HL-60 (cell line): ENCODE measurements at places on chromosomes 13 and 19.

GRCh38 chr13:44874886-44875630 is 114.2 kb downstream of the NUFIP1 start:
- no peak for DNase-seq

DNA sequence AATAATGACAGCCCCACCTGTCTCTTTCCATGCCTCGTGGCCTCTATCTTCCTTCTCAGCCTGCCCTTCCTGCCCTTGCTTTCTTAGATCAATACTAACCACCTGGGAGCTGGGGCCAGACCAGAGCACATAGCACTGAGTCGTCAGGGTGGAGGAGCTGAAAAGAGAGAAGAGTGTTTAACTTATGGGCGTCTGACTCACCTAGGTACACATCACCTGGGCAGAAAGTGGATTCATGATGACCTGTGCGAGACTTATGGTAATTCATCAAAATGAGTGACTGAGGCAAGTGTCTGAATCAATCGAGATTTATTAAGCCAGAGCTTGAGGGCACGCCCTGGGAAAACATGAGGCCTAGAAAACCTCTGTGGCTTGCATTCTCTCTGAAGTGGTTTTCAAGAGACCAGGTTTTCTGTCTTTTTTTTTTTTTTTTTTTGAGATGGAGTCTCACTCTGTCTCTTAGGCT is 19.2 kb downstream of the CEACAM6 start:
- DNase-seq, result no peak

DNA sequence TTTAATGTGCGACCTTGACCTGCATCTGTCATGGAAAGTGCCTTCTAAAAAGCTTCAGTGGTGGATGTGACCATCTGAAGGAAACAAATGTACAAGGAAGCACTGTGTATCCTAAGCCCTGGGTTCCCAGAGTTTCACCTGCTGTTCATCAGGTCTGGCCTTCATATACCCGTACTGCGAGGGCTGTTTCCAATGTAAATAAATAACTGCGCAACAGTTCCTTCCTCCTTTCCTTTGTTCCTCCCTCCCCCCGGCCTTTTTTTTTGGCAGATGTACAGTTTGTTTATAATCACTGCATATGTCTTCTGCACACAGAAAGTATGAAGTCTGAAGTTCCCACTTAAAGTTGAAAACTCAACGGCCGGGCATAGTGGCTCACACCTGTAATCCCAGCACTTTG is 5.2 kb downstream of the FAAP24 start:
- peak; percentile 42 for DNase-seq

- no peak for DNase-seq
These were observed 8.5 kb downstream of the GPR4 start for GRCh38 chr19:45593520-45593919.

DNA sequence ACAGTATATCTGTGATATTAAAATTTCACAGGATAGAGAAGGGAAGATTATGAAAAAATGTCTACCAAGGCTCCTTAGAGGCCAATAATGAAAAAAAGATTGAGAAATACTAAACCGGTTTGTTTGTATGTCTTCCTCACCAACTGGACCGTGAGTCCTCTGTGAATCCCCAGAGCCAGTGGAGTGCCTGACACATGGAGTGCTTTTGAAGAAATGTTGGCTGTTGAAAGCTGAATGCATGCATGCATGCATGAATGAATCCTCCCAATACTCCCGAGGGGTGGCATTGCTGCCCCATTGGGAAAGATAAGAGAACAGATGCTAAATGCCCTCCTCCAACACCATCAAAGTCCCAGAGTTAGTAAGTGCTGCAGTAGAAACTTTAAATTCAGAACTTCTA is 152.7 kb upstream of the SERP2 start:
- no peak for DNase-seq

DNA sequence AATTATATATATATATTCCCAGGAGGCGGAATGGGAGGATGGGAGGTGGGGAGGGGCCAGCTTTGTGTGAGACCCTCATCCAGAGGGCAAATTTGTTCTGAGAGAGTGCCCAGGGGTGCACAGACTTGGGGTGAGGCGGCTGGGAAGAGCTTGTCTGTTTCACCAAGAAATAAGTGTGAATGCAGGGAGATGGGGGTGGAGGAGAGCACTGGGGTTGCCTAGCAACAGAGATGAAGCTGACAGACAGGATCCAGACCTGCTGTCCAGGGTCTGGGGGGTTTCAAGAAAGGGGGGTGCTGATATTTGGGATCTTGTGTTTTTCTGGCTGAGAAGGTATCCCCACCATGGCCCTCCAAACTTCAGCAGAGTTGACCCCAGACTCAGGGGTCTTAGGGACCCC is 18.6 kb upstream of the TNFAIP8L1 start:
- no peak for DNase-seq

- no peak for DNase-seq
These were observed 1.5 kb upstream of the SLC17A7 start for GRCh38 chr19:49442771-49443365.

- no peak for DNase-seq
These were observed 37.3 kb downstream of the CILP2 start for GRCh38 chr19:19575411-19575810.

DNA sequence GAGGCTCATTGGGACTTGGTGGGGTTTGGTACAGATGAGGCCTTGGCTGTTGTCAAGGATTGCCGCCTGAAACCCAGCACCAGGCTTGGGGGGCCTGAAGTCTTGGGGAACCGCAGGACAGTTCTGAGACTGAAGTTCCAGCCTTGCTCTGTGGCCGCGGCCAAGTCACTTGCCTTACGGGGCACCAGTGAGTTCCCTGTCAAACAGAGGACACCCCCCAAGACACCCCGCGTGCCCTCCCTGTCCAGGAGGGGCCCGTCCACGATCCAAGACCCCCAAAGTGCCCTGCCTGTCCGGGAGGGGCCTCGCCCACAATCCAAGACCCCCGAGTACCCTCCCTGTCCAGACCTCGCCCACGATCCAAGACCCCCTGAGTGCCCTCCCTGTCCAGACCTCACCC is 2.5 kb downstream of the CDC34 start:
- DNase-seq, result no peak

DNA sequence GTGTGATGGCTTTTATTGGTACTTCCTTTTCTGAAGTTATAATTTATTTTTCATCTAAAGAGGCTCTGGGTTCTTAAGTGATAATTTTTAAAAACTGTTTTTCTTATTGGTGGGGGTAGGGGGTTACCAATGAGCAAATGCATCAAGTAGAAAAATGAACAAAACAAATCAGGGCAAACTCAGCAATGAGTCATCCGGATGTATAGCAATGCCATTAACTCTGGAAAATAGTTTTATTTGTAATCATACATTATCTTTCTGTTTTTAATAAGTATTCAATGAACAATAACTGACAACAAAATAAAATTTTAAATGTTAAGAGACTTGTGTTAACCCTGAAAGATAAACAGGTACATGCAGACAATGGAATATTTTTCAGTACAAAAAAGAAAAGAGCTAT is 67.6 kb downstream of the UFM1 start:
- DNase-seq, result no peak

DNA sequence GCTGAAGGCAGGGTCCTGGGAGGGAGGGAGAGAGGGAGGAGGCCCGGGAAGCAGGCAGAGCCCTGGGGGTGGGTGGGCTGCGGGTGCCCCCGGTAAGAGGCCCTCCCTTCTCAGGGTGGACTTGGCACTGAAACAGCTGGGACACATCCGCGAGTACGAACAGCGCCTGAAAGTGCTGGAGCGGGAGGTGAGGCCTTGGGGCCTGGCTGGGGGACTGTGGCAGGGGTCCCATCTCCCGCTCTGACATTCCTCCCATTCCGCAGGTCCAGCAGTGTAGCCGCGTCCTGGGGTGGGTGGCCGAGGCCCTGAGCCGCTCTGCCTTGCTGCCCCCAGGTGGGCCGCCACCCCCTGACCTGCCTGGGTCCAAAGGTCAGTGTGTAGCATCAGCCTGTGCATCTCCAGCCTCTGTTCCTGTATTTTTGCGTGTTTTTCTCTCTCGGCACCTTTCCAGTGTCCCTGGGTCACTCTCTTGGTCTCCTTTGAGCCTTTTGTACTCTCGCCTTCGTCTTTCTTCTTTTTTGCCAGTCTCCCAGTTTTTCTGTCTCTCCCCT is 53.4 kb downstream of the TRPM4 start:
- no peak for DNase-seq

DNA sequence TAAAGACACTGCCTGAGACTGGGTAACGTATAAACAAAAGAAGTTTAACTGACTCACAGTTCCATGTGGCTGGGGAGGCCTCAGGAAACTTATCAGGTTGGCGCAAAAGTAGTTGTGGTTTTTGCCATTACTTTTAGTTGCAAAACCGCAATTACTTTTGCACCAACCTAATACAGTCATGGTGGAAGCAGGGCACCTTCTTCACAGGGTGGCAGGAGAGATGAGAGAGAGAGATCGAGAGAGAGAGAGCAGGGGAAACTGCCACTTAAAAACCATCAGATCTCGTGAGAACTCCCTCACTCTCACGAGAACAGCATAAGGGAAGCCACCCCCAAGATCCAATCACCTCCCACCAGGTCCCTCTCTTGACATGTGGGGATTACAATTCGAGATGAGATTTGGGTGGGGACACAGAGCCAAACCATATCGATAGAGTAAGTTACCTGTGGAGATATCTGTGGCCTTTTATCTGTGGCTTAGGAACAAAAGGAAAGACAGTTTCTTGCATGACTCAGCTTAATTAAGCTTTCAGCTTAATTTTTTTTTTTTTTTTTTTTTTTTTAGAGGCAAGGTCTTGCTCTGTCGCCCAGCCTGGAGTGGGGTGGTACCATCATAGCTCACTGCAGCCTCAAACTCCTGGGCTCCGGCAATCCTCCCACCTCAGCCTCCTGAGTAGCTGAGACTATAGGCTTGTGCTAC is 7.6 kb upstream of the CABP5 start:
- DNase-seq, result no peak

DNA sequence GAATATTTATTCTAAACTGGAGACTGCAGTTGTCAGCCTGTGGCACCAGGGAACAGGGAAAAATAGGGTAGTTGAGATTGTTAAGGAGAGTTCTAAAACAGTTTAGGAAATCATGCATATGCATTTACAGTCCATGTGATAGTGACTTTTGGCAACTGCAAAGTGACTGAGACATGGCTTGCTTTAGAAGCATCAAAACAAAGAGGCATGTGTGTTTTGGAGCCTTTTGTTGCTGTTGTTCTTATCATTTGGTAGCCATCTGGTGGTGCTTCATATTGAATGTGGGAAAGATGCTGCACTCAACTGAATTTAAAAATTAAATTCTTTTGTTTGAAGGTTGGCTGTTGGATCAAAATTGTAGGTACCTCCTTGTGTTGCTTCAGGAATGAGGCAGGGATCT is 10.2 kb upstream of the EBPL start:
- no peak for DNase-seq

- DNase-seq, result no peak
These were observed 23.4 kb upstream of the RFC3 start for GRCh38 chr13:33794576-33794975.

DNA sequence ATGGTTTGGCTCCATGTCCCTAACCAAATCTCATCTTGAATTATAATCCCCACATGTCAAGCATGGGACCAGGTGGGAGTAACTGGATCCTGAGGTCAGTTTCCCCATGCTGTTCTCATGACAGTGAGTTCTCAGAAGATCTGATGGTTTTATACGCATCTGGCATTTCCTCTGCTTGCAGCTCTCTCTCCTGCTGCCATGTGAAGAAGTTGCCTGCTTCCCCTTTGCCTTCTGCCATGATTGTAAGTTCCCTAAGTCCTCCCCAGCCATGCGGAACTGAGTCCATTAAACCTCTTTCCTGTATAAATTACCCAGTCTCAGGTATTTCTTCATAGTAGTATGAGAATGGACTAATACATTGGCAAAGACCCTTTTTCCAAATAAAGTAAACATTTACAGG is 96.8 kb downstream of the TSHZ3 start:
- DNase-seq, result peak; percentile 65

GRCh38 chr19:31100981-31101380 is 248.3 kb downstream of the TSHZ3 start:
- DNase-seq, result no peak

DNA sequence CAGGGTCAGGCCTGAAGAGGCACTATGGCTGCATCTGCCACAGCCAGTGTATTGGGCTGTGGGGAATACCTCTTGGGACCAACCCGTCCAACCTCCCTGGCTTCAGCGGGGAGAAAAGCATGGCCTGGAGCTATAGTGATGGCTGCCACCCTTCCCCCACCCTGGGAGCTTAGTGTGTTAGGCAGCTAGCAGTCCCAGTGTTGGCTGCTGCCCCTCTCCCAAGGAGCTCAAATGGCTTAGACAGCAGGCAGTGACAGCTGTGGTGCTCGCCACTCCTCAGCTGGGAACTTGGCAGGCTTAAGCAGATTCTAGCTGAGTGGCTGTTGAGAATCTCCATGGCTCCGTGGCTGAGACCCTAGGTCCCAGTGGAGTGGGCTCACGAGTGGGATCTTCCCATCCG is 19.7 kb downstream of the ACOD1 start:
- no peak for DNase-seq

GRCh38 chr13:98254513-98254912 is 77.4 kb upstream of the RNF113B start:
- DNase-seq, result no peak

DNA sequence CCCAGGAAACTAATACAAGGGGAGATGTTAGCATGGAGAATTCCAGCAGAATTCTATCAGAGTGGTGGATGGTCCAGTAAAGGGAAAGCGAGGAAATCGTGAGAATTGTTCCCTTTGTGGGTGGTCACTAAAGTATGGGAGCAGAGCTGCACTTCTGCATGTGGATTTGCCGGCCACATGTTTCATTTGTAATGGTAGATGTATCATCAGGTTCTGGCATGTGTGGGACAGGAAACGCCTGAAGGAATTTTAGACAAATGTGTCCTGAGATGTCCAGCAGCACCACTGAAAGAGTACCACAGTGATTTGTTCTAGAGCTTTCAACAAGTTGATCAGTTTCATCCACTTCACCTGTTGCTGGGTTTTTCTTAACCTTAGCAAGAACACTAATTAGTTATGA is 308.4 kb downstream of the SHISA2 start:
- no peak for DNase-seq

DNA sequence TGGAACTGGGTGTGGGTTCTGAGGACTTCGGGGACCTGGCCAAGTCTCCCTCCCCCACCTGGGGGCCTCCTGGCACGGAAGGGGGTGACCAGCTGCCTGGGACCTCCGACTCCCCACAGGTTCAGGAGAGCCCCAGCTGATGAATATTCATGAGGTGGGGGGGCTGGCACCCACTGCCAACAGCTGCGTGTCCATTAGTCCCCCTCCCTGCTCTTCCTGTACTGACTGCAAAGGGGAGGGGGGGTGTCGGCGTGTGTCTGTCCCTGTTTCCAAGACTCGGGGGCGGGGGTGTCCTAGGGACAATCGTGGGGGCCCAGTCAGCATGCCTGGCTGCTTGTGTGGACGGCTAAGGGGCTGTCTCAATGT is 10.6 kb upstream of the NFIX start:
- DNase-seq, result no peak

DNA sequence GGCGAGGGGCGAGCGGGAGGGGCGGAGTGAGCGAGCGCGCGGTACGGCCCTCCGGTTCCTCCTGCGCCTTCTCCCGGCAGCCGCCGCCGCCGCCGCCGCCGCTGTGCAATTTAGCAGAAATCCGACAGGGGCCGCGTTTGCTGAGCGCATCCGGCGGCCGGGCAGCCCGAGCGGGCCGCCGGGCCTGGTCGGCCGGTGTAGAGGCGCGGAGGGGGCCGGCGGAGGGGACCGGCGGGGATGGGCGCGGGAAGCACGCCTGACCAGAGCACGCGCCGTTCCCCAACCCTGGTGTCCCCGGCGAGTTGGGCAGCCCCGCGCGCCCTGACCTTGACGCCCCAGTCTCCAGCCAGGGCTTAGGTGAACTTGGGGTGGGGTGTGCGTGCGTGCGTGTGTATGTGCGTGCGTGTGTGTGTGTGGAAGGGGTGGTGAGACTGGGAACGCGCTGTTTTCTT is 144.5 kb upstream of the ZNF536 start:
- peak; percentile 49 for DNase-seq
